ENCODE measurements at places on chromosomes 13 and 19.

- DNase-seq = no peak
Measured at GRCh38 chr19:33971073-33971472, 174.4 kb downstream of the KCTD15 start.

- no peak for DNase-seq
Measured at GRCh38 chr19:31057476-31057875, 291.8 kb downstream of the TSHZ3 start.

- DNase-seq = no peak
Measured at GRCh38 chr19:43672061-43672679, 2.2 kb upstream of the PLAUR start.

- no peak for DNase-seq
Measured at GRCh38 chr19:55437410-55437809, 5.7 kb downstream of the SHISA7 start.

DNA sequence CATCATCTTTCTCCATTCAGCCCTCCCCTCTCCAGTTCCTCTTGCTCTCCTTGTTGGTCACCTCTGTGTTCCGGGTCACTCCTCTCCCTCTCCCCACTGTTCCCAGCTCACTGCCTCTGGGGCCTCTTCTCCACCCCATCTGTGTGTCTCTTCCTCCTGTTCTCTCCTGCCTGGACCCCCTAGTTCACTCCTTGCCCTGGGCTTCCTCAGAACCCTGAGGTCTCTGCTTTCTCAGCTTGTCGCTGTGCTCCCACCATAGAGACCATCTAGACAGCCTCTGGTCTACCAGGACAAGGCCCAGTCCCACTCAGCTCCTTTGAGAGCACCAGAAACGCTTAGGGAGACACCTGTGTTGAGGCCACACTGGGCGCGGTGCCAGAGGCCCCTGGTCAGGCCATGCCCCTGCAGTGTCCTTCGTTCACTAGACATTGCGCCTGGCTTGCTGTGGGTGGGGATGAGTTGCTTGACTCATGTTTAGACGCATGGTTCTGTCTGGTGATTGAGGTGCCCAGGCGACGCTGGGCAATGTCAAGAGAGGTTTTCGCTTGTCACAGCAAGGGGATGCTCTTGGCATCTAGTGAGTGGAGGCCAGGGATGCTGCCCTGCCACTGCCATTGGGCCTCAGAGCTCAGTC, 4.8 kb downstream of the LENG9 start:
- no peak for DNase-seq

DNA sequence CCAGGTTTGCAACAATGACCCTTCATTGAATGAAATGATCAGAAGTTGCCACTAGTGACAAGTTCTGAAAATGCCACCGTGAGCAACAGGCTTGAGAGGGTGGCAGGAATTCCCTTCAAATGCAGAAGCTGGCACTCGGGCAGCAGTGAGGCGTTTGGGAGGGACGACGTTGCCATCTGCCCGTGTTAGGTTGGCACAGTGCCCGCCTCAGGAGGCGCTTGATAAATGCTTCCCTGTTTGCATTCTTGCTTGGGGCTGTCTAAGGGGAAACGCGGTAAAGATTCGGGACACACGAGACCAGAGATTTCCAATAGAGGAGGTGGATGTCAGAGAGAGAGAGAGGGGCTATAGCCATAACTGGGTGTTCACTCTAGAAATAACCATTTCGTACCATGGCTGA, 101.9 kb downstream of the TEX29 start:
- DNase-seq = peak; percentile 57

DNA sequence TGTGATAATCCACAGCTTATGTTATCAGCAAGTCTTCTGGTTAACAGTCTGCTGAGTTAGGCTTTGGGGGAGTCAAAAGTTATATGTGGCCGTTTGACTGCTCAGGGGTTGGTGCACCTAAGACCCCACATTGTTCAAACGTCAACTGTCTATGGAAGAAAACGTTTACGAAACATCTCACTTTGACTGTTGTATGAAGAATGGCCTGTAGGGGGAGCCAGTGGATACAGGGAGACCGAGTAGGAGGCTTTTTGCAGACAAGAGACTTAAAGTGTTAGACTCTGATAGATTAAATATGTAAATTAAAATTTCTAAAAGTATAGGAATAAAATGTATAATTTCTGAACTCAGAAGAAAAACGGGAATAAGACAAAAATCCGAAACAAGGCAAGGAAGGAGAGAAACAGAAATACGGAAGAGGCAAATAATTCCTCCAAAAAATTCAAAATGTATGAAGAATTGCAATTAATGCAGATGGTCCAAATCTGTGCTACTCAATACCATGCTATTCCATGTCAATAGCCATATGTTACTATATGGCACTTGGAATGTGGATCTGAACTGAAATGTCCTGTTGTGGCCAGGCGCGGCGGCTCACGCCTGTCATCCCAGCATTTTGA, 37.8 kb downstream of the TNFSF14 start:
- DNase-seq = peak; percentile 52

GRCh38 chr19:441213-441836, 19.5 kb downstream of the SHC2 start:
- DNase-seq = no peak

DNA sequence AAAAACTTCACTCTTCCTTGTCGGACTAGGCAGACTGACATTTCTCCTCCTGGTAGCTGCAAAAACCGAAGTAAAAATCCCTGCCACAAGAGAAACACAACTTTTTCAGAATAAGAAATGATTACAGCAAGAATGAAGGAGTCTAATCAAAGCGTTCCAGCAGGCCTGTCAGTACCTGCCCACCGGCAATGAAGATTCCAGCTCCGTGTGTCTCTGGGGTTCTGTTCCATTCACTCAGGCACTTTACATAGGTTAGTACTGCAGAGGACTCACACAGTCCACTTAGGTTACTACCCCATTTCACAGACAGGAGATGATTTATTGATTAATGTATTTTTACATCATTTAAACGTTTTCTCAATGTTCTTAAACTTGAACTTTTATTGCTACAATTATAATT, 275.5 kb downstream of the NHLRC3 start:
- no peak for DNase-seq

DNA sequence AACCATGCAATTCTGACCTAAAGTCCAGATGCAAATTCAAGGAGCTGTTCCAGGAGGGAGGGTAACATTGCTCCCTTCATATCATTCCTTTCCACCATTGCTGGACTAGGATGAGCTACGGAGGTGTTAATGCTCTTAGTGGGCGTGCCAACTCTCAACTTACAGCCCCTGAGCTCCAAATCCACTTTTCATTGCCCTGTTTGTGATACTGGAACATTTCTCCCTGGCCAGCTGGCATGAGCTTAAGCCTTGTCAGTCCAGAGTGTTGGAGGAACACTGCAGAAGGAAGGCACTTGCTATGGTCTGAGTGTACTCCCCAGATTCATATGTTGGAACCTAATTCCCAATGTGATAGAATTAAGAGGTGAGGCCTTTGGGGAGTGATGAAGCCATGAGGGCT, 70.4 kb upstream of the FARP1 start:
- DNase-seq = no peak

DNA sequence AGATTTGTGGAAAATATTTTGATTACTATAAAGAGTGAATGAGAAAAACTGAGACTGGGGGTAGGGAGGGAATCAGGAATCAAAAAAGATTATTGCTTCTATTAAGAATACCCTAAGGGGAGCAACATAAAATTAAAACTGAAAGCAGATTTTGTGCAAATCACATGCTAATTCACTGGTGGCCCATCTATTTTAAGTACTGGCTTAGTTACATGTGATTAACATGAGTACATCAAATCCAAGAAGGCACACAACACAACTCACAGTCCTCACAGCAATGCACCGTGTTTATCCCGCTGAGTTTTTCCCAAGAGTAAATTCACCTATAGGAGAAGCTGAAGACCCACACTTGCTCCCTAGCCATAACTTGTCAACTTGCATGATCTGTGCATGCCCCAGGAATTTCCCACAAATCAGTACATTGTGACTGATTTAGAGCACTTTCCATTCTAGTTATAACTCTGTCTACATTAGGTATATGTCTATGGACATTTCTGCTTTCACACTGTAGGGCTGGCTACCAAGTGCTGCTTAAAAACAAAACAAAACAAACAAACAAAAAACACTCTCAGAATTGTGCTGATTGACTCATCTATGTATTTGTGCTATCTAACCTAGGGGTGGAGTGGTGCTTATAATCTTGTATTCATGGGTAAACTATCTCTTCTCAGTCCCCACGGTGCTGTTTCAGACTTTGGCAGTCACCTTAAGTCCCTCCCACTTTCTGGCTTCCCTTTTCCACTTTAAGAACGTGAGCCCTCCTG, 24.3 kb downstream of the AMER2 start:
- DNase-seq = no peak

DNA sequence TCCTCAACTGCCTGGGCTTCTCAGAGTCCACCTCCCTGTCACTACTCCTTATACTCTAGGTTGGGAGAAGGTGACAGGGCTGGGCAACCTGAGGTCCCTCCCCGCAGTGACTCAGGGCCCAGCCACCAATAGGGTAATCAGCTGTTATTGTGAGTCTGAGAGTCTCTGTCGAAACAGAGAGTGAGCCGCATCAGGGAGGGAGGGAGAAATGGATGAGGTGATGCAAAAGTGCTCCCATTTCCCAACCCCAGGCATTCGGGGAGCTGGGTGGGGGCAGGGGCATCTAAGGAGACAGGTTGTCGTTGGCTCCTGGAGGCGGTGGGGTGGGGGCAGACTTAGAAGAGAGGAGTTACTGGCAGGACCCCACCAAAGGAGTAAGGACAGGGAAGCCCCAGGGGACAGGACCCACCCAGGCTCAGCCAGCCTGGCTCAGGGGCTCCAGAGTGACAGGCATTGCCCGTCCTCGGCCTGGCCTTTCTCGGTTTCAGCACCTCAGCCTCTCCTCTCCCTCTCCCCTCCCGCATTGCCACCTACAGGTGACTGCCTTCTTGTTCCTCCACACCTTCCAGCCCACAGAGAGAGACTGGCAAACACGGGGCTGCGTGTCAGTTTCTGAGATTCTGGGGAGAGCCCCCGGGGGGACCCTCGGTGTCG, at the start of gene DMKN:
TSS of gene DMKN (minus strand) at position 22 of the 654 bp plus-strand sequence. CDS start 174 bp downstream, outside the sequence.
- no peak for DNase-seq

DNA sequence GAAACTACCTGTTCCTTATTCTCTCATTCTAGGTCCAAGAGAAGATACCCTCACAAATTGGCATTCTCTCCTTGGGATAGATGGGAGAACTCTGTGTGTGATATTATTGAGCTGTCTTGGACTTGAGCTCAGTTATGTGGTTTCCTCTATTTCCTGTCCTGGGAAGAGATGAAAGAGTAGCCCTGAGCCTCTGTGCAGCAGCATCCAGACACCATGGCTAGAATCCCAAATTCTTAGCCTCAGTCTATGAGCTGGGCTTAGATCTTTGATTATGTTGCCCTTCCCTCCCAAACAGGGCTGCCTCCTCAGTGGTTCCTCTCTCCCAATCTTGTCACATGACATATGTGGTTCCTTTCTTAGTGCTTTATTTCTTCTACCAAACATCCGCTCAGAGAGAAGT, 290.7 kb downstream of the SPRY2 start:
- no peak for DNase-seq

GRCh38 chr13:113539176-113539575, 45.4 kb upstream of the TFDP1 start:
- DNase-seq = no peak

GRCh38 chr19:45050036-45050435, 11.2 kb downstream of the CLASRP start:
- no peak for DNase-seq

GRCh38 chr19:32767951-32768679, 48.5 kb downstream of the TDRD12 start:
- no peak for DNase-seq

GRCh38 chr19:33241530-33242101, 16.0 kb upstream of the SLC7A10 start:
- DNase-seq = no peak

DNA sequence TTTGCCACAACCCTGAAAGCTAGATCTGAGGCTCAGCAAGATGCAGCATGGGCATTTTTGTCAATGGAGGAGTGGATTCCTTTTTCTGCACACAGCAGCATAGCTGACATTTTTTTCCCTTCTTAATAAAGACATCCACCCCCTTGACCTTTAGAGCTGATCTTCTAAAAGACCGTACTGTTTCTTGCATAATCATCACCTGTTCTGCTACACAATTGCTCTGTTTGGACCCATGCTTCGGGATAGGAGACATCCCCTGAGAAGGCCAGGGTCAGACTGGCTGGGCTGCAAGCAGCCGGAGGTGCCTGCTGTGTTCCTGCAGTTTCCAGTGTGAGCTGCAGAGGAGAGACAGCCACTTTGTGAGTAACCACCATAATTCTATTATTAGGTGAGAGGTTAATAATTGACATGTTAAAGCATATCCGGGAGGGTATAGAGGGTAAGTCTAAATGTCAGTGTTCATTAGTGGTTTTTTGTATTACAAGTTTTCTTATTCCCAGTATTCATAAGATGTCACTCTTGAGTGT, 108.5 kb upstream of the C1QTNF9B start:
- no peak for DNase-seq

DNA sequence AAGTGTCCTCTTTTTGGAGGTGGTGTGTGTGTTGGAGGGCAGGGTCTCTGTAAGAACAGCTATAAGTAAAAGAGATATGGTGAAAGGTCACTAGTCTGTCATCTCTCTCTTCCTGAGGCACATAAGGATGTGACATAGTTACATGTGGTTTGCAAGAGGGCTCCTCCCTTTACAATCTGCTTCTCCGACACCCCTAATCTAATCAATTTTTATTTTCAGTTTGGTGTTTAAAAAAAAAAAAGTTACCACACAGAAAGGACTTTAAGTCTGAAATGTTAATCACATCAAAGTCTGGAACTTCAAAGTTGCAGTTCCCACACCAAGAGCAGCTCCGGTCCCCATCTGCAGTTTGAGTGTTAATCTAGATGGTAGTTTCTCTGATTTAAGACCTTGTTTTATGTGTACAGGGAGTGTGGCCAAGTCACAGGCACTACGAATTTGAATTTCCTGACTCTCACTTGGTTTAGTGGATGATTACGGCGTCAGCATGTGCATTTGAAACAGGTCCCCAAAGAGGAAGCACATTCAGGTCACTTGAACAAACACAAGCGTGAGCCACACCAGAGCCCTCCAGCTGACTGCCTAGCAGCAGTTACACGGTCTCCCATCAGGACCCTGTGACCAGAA, 53.1 kb downstream of the FOXO1 start:
- no peak for DNase-seq

DNA sequence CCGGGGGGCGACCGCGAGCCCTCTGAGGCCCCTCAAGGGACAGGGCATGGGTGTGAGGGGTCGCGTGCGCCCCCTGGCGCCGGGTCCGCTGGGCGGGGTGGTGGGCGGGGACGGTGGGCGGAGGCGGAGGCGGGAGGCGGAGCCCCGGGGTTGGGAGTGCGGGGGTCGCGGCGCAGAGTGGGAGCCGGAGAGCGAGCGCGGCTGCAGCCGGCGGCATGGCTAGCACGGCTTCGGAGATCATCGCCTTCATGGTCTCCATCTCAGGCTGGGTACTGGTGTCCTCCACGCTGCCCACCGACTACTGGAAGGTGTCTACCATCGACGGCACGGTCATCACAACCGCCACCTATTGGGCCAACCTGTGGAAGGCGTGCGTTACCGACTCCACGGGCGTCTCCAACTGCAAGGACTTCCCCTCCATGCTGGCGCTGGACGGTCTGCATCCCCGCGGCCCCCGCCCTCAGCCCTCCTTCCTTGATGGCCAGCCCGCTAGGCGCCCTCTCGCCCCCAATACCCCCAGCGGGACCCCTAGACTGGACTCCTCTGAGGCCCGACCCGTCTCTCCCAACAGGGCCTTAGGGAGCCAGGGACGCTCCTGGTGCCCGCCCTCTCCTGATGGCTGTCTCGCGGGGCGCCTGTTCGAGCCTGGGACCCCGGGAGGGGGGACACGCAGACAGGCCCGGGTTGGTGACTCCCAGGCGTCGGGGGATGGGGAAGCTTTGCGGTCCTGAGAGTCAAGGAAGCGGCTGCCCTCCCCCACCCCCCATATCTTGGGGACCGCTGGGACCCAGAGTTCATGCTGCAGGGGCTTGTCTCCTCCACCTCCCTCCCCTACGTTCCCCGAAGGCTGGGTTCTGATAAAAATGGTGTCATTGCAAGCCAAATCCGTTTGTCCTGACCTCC, at the start of gene CLDN10:
TSS of gene CLDN10 (plus strand) at position 182 of the 903 bp plus-strand sequence. CDS start at position 216, 34 bp downstream.
- DNase-seq = peak; percentile 26

All from NCI-H1092 treated with DMSO at 0.1 percent for 48 hours (cell line).